NCI-H774 (cell line): ENCODE measurements at places on chromosomes 6 and 20.

GRCh38 chr6:53033764-53034163 is 31.4 kb upstream of the FBXO9 start:
- no peak for DNase-seq

DNA sequence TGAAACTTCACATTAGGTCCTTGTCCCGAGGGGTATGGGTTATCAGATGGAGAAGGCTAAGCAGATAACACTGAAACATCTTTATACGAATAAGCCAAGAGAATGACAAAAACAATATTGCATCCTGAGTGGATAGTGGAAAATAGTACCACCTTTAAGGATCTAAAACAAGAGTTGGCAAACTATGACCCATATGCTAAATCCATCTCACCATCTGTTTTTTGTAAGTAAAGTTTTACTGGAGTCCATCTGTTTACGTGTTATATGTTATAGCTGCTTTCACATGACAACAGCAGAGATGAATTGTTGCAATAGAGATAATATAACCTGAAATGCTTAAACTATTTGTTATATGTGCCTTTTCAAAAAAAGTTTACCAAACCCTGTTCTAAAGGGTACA is 76.1 kb upstream of the TRDN start:
- DNase-seq = no peak

- DNase-seq = no peak
Measured at GRCh38 chr6:6542357-6542756, 46.2 kb upstream of the LY86 start.

DNA sequence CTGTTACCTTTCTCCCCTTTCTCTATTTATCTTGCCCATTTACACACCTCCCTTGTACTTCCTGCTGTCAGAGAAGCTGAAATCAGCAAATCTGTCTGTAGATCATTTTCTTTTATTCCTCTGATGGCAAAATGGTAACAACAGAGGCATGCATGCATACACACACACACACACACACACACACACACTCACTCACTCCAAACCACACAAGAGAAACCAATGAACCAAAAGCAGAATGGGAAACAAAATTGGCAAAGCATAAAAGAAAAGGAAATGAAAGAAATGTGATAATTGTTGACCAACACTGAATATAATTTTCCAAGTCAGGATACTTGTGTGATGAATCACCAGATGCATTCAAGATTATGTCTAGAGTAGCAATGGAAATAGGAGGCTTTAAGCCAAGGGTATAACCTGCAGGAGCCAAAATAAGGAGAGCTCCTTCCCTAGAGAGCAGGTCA is 172.4 kb downstream of the PLCB4 start:
- no peak for DNase-seq

DNA sequence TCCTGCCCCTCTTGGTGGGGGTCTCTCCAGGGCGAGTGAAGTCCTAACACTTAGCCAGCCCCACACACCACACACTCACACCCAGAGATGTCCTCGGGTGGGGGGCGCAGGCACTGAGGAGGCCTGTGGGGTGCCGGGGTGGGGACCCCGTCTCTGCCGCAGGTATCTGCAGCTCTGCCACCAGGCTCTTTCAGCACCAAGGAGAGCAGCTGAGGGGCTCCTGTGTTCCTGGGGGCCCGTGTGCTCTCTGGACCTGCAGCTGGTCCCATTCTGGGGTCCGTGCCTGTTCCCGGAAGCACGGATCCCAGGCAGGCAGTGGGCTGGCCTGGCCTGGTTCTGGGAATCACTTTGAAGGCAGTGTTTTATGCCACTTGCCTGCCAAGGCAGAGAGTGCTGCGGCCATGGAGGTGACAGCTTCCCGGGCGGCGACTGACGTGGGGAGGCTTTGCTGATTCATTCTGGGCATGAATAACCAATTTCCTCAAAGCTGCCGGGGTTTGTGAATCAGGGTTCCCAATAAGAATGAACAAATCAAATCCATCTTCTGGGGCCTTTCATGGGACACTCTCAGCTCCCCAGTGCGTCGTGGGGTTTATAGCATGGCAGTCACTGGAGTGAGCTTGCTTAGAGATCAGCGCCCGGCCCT is 54.4 kb upstream of the SLCO4A1 start:
- no peak for DNase-seq

GRCh38 chr6:54029187-54029586 is 82.1 kb upstream of the MLIP start:
- no peak for DNase-seq

DNA sequence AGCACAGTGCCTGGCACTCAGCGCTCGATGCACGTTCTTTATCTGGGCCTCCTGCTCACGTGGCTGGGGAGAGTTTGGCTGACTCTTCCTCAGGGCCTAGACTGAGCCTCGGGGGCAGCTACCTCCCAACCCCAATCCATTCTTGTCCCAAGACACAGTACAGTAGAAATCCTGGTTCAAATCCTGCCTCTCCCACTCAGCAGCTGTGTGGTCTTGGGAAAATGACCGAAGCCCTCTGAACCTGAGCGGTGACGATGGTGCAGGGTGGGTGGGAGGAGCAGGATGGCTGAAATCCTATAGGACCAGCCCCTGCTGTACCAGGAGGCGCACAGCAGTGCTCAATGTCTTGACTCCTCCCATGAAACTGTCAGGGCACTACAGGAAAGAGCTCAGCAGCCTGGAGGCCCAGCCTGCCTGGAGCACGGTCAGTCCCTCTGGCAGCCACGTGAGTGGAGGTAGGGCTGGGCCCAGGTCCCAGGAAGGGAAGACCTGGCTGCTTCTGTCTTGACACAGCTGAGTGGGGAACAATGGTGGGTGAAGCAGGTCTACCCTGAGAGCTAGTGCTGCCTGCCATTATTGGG is 31.5 kb downstream of the PDRG1 start:
- DNase-seq = no peak

GRCh38 chr6:105695461-105695860 is 292.6 kb upstream of the PREP start:
- DNase-seq = no peak

- DNase-seq = no peak
Measured at GRCh38 chr20:39886650-39887190, 802.3 kb downstream of the MAFB start.

DNA sequence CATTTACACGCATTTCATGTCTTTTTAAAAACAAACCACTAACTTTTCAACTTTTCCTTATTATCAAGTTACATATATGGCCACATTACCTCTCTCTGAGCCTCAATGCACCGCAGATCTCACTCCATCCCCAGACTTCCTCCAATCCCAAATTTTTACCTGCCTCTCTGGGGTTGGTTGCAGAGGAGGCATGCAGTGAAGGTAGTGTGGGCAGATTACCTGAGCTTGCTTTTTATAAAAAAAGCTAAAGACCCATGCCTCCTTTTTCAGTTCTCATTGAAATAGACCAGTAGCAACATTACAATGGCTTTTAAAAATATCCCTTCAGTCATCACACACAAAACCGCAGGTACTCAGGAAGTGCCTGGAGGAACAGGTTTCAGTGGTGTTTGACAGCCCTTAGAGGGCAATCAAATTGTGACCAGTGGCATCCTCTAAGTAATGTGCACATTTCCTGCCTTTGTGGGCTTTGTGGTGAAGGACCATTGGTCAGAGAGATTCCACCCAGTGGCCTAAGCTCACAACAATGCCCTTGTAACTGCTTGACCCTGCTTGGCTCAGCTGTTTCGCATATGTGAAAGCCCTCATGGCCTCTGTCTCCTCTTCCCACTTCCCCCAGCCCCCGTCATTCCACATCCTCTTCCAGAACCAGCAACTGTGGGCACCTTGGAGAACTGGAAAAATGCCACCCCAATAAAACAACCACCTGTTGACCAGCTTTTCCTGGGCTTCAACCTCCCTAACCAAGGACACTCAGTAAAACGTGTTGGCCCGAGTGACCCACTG is 30.2 kb upstream of the IL17A start:
- DNase-seq = no peak

- no peak for DNase-seq
Measured at GRCh38 chr6:154406869-154407268, 50.3 kb upstream of the IPCEF1 start.

DNA sequence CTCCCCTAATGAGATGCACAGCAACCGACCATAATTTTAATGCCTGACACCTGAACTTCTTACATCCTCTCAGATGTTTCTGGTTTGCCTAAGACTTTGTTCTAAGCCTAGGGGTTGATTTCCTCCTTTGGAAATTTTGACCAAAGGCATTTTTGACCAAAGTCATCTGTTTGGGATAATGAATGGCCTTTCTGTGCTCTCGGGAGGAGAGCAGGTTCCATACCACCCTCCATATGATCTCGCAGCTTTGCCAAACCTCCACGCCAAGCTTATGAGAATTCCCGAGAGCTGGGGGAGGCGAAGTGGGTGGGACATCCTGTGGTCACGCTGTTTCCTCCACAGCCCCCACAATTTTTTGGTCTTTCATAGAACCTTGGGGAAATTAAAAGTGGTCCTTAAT is 91.7 kb downstream of the SCML4 start:
- no peak for DNase-seq

DNA sequence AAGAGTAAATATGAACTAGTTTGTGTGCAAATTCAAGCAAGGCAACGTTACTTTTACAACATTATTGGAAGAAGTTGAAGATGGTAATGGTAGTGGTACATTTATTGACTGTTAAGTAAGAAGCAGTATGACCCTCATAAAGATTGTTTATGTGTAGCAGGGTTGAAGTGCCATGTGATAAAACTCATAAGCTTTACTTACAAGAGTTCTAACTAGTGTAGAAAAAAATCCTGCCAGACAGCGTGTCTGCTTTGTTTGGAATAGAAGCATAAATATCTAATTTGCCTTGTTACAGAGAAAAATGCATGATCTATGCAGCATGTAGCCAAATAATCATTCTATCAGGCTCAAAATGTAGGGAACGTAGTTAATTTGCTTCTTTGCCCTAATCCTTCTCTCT is 450.8 kb upstream of the SOX4 start:
- no peak for DNase-seq

GRCh38 chr6:93735099-93735498 is 315.7 kb upstream of the EPHA7 start:
- DNase-seq = peak; percentile 75

DNA sequence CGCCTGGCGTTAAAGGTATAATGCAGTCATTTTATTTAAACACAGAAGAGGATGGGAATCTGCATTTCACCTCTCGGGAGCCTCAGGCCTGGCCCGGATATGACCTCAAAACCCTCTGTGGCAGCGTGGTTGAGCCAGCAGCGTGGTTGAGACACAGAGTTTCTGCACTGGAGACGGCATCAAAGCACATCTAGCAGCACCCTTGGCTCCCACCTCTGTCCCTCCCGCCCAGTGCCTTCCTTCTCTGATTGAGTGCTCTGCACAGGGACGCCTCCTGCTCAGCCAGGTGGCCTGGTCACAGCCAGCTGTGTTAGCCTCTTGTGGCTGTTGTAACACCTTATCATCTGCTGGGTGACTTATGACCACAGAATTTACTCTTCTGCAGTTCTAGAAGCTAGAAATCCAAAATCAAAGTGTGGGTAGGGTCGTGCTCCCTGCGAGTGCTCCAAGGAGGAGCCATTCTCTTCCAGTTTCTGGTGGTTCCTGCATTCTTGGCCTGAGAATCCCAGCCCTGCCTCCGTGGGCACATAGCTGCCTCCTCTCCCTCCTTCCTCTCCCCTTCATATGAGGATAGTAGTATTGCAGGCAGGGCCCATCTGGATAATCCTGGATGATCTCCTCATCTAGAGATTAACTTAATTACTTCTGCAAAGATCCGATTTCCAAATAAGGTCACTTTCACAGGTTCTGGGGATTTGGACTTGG is 156.7 kb downstream of the SYCP2 start:
- no peak for DNase-seq

DNA sequence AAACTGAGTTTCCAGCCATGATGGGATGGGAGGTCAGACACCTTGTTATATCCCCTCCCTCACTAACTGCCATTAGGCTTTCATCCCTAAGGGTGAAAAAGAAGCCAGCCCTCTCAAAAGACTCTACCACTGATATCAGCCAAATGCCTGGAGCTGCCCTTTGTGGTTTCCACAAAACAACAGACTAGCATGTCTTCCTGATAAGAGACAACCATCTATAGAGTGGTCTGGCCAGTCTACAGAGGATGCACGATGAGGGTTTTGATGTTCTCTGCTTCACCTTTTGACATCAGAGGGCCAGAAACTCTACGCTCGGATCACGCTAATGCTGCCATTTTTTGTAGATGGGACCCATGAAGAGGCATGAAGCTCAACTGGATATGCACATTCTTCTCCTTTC is 61.7 kb upstream of the ARHGAP18 start:
- DNase-seq = no peak

GRCh38 chr20:17943343-17943742 is 25.3 kb downstream of the SNX5 start:
- no peak for DNase-seq

DNA sequence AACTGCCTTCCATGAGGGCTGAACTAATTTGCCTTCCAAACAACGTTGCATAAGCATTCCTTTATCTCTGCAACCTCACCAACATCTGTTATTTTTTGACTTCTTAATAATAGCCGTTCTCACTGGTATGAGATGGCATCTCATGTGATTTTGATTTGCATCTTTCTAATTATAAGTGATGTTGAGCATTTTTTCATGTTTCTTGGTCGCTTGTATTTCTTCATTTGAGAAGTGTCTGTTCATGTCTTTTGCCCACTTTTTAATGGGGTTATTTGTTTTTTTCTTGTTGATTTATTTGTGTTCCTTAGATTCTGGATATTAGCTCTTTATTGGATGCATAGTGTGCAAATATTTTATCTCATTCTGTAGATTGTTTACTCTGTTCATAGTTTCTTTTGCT is 46.4 kb downstream of the TNFAIP3 start:
- DNase-seq = no peak

DNA sequence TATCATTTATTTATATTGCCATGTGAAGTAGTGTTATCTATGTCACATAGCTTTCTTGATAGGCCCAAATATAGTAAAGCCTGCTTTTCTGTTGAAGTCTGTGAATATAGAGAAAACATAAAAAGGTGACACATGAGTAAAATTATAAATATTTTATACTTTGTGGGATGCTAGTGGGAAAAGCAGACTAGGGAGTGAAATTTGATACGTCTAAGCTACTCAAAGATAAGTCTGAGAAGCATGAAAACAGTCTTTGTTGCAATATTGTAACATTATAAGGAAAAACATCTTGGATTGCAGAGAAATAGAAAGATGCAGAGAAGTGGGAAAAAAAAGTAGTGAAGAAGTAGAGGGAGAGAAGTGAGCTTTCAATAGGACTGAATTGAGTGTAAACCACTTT is 75.4 kb downstream of the ZNF292 start:
- DNase-seq = no peak

- DNase-seq = peak; percentile 24
Measured at GRCh38 chr6:5782783-5783547, 223.8 kb downstream of the NRN1 start.

- DNase-seq = no peak
Measured at GRCh38 chr6:21144928-21145327, 448.6 kb upstream of the SOX4 start.
